ENCODE measurements at places on chromosomes 2 and 18. TPM values are rescaled to one million over a fixed set of nuclear protein-coding genes. Genes with fewer than 3 reads are reported as not detected.

Gene SLC9A4
- total RNA-seq, result 19.9 TPM

GRCh38 chr2:236210536-236210935 is 42.4 kb upstream of the GBX2 start:
- DNase-seq, result no peak

GRCh38 chr2:112846031-112846430 is 9.5 kb upstream of the IL1B start:
- no peak for DNase-seq

DNA sequence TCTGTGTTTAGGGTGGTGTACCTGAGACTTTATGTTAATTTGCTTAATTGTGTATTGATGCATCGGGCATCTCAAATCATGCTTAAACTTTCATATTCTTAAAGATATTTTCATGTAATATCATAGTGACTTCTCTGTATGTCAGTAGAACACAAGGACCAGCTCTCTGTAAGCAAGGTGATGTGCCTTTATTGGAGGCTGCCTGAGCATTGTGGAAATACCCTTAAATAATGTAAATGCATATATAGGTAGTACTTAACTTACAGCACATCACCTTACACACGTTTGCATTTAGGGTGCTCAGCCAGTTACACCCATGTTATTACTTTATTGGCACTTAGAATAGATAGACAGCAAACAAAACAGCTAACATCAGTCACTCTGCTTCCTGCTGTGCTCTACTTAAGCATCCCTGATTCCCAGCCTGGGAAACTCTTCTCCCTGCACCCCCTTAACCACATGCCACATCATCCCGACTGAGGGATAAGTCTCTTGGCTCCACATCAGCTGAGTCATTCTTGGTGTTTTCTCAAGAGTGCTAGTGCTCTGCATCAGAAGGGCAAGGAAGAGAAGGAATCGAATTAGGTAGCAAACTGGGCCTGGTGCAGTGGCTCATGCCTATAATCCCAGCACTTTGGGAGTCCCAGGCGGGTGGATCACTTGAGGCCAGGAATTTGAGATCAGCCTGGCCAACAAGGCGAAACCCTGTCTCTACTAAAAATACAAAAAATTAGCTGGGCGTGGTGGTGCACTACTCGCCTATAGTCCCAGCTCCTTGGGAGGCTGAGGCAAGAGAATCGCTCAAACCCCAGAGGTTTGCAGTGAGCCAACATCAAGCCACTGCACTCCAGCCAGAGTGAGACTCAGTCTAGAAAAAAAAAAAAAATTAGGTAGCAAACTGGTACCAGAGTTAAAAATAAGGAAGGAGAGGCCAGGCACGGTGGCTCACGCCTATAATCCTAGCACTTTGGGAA is 108.7 kb downstream of the MAP3K20 start:
- peak; percentile 53 for DNase-seq

DNA sequence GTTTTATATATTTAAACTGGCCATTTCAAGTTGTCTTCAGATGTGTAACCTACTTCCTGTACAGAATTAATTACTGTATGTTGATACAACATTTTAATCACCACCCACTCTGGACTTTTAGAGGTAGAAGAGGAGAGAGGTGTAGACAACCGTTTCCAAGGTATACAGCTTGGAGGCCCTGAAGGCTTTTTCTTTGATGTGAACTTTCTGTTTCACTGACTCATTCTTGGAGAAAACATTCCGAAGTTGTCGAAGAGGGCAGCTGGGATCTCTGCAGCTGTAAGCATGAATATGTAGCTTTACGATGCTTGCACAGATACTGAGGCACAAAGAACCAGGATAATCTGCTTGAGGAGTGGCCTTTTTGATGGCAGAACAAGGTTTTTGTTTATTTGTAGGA is 137.0 kb downstream of the NCKAP5 start:
- no peak for DNase-seq

Gene CFC1
- total RNA-seq, result not detected

Gene SNED1
- total RNA-seq, result 40.9 TPM

GRCh38 chr2:230914886-230915285 is 10.2 kb downstream of the GPR55 start:
- no peak for DNase-seq

Gene OR6B2
- total RNA-seq, result not detected

Gene CFAP53
- total RNA-seq, result 1.5 TPM

DNA sequence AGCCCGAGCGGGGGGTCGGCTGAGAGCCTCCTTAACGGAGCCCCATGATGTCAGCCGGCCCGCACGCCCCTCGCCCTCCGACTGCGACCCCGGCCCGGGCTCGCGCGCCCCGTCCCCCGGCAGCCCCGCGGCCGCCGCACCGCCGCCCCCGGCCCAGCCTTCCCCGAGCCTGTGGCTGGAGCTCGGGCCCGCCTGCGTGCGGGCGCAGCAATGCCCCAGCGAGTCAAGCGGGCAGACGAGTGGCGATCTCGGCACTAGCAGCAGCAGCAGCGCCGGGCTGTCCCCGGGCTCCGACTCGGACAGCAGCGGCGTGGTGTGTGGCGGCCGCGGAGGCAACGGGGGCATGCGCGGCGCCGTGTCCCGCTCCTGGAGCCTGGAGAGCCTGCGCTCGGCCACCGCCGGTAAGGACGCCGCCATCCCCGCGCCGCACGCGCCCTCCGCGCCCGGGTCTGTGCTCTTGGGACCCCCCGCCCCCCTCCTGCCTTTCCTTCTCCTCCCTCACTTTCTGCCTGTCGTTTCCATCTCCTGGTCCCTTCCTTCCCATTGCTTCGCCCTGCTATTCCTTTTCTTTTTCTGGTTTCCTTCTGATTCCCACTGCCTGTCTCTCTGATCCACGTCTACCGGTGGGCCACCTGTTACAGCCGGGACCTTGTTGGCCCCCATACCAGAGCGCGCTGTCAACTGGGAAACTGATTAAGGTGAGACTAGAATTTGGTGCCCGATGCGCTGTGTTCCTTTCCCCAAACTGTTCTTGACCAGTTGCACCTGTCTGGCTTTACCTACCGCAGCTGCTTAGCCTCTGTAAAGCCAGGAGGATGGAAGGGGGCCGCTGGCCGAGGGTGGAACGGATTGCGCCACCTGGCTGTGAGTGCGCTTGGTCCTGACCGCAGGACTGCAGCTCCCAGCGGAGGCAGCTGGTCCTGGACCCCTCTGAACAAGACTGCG is 127.4 kb downstream of the ARHGEF4 start:
- DNase-seq, result no peak

GRCh38 chr18:14922965-14923565 is 175.1 kb downstream of the ANKRD30B start:
- no peak for DNase-seq

Gene GALR1
- total RNA-seq, result 0.09 TPM

DNA sequence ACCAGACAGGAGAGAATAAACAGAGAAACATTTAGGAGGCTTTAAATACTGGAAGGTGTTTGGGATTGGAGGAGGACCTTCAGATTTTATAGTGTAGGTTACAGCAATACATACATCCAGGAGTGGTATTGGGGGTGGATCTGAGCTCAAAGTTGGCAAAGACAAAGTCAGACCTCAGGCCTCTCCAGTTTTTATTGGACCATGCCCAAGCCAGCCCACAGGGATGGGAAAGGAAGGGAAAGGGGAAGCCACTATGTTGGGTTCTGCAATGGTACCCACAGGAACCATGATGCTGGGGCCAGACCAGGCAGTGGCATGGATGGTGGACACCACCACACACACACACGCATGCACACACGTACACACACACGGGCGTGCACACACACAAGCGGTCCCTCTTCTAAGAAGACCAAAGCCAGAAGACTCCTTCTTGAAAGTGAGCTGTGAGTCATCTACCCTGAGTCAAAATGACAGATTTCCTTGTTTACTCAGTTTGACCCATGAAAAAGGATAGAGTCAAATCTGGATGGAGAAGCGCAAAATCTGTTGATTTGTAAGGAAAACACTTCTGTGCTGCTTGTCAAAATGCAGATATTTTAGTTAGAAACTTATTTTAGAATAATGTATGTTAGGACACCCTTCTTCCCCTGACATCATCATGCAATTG is 87.9 kb downstream of the TRABD2A start:
- no peak for DNase-seq

DNA sequence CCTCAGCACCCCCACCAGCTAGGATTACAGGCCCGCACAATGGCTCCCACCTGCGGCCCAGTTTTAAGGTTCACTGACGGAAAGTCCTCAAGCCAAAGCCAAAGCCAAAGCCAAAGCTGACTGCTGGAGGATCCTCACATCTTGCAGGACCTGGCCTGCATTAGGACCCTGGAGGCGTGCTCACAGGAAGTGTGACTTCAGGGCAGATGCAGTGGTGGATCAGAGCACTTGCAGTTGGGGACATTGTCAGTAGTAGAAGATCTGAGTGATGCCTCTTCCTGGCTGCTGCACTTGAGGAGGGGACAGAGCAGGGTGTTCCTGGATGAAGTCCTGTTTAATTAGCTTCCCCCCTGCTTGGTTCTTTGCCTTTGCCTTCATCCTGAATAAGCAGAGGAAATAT is 69.0 kb upstream of the ALPP start:
- DNase-seq, result no peak

DNA sequence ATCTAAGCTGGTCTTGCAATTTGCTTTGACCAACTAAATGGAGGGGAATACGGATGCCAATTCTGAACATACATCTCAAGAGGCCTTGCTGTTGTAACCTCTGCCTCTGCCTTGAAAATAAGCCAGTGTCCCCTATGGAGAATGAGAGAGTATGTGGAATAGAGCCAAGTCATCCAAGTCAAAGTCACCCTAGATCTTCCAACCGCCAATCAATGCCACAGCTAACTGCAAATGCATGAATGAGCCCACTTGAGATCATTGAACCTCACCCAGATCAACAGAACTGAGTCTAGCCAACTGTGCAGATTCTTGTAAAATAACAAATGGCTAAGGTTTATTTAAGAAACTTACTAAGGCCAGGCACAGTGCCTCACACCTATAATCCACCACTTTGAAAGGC is 139.8 kb upstream of the TANK start:
- DNase-seq, result no peak

Gene TNFRSF11A
- total RNA-seq, result 38.9 TPM

DNA sequence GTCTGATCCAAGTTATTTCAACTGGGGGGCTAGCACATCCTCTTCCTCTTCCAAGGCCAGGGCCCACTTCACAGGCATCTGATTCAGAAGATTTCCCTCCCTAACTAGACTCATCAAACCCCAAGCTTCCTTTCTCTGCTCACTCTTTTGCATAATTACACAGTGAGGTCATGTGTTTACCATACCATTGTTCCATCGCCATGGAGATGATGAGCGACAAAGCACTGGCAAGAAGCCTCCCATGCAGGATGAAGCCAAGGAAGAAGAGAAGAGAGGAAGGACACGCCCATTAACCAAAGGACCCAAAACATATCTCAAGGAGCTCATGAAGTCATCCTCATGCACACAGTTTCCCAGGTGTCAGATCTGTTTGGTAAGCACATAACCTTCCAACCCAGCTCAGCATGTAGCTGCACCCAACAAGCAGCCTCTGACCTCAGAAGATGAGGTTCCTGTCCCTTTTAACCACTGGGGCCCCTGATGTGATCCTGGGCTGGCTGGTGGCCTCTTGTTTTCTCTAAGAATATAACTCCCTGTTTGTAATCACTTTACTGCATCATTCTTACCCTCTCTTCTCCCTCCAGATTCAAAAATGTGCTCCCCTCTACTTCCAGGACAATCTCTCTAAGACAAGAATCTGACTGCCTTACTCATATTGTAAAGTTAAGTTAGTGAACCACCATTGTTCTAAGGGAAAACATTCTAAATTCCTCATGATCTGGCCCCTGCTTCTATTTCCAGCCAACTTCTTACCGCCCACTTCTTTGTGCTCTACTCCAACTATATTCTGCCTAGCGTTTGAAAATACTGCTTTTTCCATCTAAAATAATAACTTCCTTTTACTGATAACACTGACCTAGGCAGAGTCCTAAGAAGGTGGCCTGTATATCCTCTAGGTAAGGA is 190.1 kb downstream of the TTC32 start:
- DNase-seq, result peak; percentile 43

Gene CHRNG
- not detected for total RNA-seq

Gene C2orf81
- total RNA-seq, result 12.9 TPM

Gene PIEZO2
- 1.5 TPM for total RNA-seq

GRCh38 chr18:23814991-23815614 is 125.8 kb downstream of the LAMA3 start:
- no peak for DNase-seq

DNA sequence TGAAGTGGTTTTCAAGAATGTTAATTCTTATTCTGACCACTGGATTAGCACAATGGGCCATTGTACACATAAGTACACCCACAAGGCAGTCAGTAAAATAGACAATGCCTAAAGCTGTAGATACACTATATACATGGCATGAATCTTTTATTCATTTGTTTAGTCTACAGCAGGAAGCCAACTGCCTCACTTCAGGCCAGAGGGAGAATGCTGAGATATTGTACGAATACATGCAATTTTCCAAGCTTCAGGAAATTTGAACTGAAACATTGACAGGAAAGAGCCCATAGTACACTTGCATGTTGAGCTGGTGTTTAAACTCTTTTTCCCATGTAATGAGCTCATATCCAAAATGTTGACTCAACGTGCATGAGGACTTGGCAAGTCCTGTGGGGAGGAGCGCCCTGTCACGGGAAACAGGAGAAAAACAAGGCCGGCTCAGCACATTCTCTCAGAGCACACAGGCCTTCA is 111.6 kb upstream of the CYP1B1 start:
- peak; percentile 71 for DNase-seq

Gene MOGAT1
- 102 TPM for total RNA-seq

GRCh38 chr18:51110073-51110797 is 80.2 kb downstream of the SMAD4 start:
- DNase-seq, result peak; percentile 54

Gene GPAT2
- 3.0 TPM for total RNA-seq

DNA sequence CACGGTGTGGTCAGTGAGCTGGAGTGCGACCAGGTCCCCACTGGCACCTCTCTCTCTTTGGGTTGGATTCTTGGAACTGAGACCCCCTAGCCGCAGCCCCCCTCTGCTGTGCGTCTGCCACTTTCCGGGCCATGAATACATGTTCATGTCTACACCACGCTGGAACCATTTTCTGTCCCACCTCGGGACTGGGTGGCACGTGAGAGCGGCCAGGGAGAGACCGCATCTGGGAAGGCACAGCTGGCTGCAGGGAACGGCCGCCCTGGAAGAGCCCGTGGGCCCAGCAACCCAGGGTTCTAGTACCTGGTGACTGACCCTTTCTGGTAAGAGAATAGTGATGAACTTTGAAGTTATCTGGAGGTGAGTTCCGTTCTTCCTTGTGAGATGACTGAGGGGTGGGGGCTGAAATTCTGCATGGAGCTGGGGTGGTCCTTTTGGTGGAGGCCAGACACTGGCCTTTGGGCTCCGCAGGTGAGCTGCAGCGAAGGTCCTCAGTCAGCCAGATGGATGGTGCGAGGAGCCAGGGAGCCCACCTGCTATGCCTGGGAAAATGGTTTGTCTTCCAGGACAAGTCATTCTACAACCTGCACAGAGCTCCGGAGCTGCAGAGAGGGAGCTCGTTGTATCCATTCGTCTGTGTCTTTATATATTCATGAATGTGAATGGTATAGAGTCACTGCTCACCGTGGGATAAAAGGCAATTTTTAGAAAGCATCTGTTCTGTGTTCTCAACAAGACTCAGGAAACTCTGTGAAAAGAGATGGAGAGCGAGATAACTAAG is 223.5 kb downstream of the NDUFA10 start:
- DNase-seq, result no peak

GRCh38 chr2:8535821-8536685 is 145.8 kb upstream of the ID2 start:
- no peak for DNase-seq
